ENCODE measurements at places on chromosomes 5 and 9. TPM values are rescaled to one million over a fixed set of nuclear protein-coding genes. Genes with fewer than 3 reads are reported as not detected.

Gene SLC25A2
- total RNA-seq: 4.4 TPM

Gene SPATA31C1
- not detected for total RNA-seq

Gene C5orf58
- 15.7 TPM for total RNA-seq

Gene MYOT
- 0.34 TPM for total RNA-seq

GRCh38 chr9:28320616-28321015, 747.3 kb upstream of the C9orf72 start:
- H3K27me3 ChIP-seq: no peaks in the 10 kb centered on the region
- H3K4me1 ChIP-seq: no peaks in the 10 kb centered on the region
- no peak for DNase-seq
- H3K36me3 ChIP-seq: no peaks in the 10 kb centered on the region

- DNase-seq: no peak
- H3K4me1 ChIP-seq: no peaks in the 10 kb centered on the region
- H3K27ac ChIP-seq: no peak overlapping the region
- no peak overlapping the region for H3K4me3 ChIP-seq
- no peaks in the 10 kb centered on the region for H3K27me3 ChIP-seq
- no peaks in the 10 kb centered on the region for H3K36me3 ChIP-seq
Measured at GRCh38 chr5:56543441-56544388, 271.6 kb upstream of the MAP3K1 start.

DNA sequence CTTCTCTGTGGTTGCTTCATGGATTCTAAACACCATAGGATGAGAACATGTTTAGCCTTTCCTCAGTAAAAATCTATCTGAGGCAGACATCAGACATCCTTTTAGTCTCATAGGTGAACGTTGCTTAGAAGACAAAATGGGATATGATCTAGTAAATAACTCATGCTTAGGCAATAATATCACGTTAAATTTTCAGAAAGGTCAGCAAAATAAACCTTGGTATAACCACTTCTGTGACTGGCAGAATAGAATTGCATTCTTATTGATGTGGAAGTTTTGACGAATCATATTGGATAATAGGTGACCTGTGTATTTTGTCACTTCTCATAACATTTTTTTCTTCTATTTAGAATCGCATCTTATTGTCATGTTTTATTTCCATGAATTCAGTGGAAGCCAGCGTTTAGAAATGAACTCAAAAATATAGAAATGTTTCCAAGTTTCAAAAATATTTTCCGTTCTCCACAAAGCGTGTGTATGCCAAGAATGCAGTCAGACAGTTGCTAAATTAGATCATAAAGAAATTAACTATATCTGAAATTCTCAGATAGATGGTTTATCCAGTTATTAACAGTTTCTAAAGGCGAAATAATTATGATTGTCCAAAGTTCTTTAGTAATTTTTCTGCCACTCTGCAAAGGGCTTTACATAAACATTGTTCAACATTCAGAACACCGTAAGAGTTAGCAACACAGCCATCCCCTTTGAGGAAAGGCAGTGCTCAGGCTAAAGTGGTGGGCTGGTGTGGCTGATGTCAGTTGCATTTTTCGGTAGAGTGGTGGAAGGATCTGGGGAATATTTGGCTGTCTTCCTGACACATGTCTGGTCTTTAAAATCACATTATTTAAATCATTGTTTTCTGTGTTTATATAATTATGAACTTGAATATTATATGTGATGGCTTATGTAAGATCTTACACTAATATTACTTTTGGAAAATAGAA, 827.2 kb downstream of the MTRR start:
- H3K36me3 ChIP-seq: no peaks in the 10 kb centered on the region
- no peak for DNase-seq
- H3K27ac ChIP-seq: no peak overlapping the region
- no peaks in the 10 kb centered on the region for H3K4me1 ChIP-seq
- no peak overlapping the region for H3K4me3 ChIP-seq
- no peaks in the 10 kb centered on the region for H3K27me3 ChIP-seq

- no peaks in the 10 kb centered on the region for H3K36me3 ChIP-seq
- no peak for DNase-seq
- H3K27me3 ChIP-seq: no peaks in the 10 kb centered on the region
- H3K4me3 ChIP-seq: no peak overlapping the region
- H3K4me1 ChIP-seq: no peaks in the 10 kb centered on the region
- no peak overlapping the region for H3K27ac ChIP-seq
Measured at GRCh38 chr5:132478366-132478871, 12.2 kb downstream of the IRF1 start.

DNA sequence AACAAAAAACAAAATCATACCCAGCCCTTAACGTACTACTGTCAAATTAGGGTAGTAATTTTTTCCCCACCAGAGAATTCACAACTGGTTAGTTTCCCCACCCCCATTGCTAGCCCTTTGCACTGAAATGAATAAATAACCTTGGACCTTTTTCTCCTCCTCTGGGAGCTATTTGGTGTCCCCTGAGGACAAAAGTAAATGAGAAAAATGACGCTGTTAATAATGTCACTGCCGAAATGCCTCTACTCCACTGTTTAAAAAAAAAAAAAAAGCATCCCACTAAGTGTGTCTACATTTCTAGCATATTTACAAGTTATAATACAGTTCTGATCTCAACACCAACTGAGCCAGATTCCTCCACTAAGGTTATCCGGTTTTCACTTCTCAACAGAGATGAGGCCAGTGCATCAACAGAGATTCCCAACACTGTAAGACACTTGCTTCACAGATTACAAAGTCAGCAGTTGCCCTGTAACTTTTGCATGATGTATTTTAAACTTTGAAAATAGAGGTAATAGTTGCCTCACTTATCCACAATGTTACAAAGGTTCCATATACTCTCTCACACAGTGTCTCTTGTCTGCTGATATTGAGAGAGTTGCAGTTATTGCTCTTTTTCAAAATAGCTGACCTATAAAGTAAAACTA, 5.1 kb upstream of the NFIB start:
- no peaks in the 10 kb centered on the region for H3K36me3 ChIP-seq
- no peaks in the 10 kb centered on the region for H3K27me3 ChIP-seq
- H3K4me1 ChIP-seq: peaks cover 6% of the 10 kb centered on the region
- H3K4me3 ChIP-seq: no peak overlapping the region
- no peak for DNase-seq

DNA sequence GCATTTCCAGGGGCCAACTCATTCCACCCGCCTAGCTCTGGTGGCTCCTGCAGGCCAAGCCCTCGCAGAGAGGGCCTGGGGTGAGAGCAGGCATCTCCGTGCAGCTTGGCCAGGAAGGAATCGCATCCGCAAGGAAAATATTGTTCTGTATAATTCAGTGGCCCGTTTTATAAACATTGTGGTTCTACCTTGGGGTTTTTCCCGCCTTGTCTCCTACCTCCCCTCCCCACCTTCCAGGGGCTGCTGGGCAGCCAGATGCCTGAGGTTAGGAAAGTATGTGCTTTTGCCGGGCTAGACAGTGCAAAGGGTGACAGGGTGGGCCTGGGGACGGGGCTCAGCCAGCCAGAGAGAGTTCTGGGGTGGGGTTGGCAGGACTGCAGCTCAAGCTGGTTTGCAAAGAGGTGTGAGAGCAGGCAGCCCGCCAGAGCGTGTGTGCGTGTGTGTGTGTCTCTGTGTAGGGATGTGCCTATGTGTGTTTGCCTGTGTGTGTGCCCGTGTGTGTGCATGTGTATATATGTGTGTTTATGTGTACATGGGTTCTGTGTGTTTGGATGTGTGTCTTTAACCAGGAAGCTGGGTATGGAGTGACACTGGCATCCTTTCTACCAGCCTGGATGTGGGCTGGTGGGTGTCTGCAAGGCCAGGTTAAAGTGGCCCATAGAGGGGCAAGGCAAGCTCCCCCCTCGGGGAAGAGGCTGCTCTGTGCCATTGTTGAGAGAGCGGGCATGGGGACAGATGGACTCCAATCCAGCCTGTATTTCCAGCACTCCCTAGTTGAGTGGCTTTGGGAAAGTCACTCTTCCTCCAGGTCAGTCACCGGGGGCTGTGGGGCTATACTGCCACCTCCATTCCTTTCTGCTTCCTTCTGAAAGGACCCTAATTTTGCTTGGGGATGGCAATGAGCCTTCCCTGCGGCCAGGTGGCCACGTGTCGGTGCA, 10.6 kb upstream of the SLC2A6 start:
- DNase-seq: no peak
- no peak overlapping the region for H3K4me3 ChIP-seq
- no peaks in the 10 kb centered on the region for H3K27me3 ChIP-seq
- H3K27ac ChIP-seq: no peak overlapping the region
- no peaks in the 10 kb centered on the region for H3K36me3 ChIP-seq

GRCh38 chr5:97545446-97545845, 362.4 kb upstream of the RIOK2 start:
- H3K4me3 ChIP-seq: no peak overlapping the region
- H3K27ac ChIP-seq: no peak overlapping the region
- no peaks in the 10 kb centered on the region for H3K27me3 ChIP-seq
- no peak for DNase-seq
- no peaks in the 10 kb centered on the region for H3K36me3 ChIP-seq

GRCh38 chr5:77427998-77428397, 64.1 kb downstream of the WDR41 start:
- H3K27me3 ChIP-seq: no peaks in the 10 kb centered on the region
- no peak overlapping the region for H3K4me3 ChIP-seq
- H3K27ac ChIP-seq: no peak overlapping the region
- no peak for DNase-seq
- H3K4me1 ChIP-seq: no peaks in the 10 kb centered on the region

All from prostate gland (tissue), 2 donors.